Stimulated activated CD4-positive, alpha-beta T cell treated with anti-CD3 and anti-CD28 coated beads, Interleukin-1b, Interleukin-23, amount 100 ng/mL, for 48 hours (primary cell): ENCODE measurements at places on chromosomes 16 and 17.

- DNase-seq, result no peak
Observed at GRCh38 chr16:10620120-10620519, 39.7 kb upstream of the EMP2 start.

DNA sequence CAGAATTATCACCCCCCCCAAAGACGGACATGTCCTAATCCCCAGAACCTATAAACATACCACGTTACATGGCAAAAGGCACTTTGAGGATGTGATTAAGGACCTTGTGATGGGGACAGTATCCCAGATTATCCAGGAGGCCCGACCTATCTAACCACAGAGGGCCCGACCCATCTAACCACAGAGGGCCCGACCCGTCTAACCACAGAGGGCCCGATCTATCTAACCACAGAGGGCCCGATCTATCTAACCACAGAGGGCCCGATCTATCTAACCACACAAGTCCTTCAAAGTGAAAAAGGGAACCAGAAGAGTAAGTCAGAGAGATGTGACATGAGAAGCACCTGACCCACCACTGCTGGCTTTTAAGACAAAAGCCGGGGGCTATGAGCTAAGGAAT lies 56.8 kb downstream of the ANKFY1 start:
- DNase-seq, result no peak

GRCh38 chr17:39737206-39737759 lies 455 bp upstream of the GRB7 start:
- DNase-seq, result no peak

DNA sequence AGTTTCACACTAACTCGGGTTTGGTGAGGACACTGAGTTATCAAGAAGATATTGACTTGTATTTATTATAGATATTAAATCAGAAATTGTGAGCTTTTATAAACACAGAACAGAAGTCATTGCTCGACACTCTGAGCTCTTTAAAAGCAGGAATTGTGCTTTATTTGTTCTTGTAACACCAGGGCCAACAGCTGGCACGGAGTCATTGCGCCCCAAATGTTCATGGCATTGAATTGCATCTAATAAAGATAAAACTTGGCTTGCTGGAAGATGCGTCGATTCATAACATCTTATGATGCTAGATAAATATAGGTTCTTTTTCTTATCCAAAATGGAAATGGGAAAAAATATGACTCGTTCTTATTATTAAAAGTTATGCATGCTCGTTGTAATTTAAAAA lies 11.8 kb upstream of the MLYCD start:
- no peak for DNase-seq

DNA sequence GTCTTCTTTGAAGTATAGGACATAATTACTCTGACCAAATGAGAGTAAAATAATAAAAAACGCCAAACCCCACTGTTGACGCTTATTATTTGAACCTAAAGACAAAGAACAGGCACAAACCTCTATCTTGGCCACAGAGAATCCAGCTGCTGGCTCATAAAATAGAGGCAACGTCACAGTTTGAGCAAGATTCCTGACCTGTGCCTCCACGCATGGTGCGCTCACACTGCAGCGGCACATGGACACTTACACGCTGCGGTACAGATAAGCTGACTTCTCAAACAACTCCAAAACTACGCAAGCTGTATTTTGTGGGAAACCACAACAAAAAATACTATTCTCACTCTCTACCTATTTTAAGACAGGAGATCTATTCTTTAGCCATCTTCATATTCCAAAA lies 38.8 kb upstream of the TRAP1 start:
- no peak for DNase-seq
